Activated effector memory CD4-positive, alpha-beta T cell treated with anti-CD3 and anti-CD28 coated beads, Interleukin-2, amount 50 U/mL, for 16 hours (primary cell): ENCODE measurements at places on chromosomes 2 and 18.
A peak's percentile ranks its signal among the peaks of the same experiment; 100 is the strongest.

- DNase-seq: no peak
Measured at GRCh38 chr2:191187105-191187829, 36.5 kb upstream of the STAT4 start.

GRCh38 chr2:227406177-227407031 lies 18.7 kb upstream of the SCYGR1 start:
- DNase-seq: no peak

DNA sequence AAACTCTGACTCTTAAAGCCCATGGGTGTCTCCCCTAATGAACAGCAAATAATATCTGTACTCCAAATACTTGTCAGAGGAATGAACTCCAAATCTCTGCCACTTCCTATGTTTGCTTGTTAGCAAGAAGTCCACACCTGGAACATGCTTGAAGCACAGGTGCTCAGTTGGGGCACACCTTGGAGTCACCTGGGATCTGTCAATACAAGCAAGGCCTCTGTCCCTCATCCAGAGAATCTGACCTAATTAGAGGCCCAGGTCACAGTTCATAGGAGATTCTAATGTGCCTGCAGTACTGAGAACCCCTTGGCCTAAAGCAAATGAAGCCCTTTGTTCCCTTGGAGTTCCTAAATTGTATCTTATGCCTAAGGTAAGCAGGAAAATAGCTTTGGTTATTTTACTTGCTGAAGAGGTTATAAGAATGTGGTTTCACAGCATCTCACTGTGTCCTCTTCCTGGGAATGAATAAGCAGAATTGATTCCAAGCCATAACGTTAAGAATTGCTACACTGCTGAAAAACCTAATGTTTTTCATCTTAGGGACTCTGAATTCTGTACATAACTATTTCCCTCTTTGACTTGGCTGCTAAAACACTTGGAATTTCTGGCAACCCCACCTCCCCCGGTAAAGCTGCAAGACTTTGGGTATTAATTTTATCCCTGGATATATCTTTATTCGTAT lies 113.4 kb downstream of the PIEZO2 start:
- no peak for DNase-seq

DNA sequence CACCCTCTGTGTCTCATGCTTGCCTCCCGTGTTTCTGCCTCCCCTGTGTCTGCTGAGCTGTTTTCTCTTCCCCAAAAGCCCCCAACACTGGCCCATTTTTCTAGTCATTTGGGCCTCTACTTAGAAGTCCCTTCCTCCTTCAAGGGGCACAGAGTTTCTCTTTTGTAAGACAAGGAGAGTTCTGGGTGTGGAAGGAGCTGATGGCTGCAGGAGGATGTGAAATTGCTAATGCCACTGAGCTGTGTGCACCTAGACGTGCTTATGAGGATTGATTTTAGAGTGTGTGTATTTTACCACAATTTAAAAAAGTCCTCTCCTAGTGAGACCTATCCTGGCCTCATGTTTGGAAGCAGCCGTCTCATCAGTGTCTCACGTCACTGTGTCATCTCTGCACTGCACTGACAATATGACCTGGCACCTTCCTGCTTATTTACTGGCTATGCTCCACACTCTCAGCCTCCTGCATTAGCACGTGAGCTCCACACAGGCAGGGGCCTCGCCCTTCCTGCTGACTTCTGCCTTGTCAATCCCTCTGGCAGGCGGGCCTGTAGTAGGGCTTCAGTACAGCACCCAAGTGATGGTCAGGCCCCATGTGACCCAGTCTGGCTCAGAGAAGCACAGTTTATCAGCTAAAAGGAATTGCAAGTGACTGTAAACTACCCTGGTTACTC lies 8.0 kb upstream of the MBP start:
- peak; percentile 80 for DNase-seq

- DNase-seq: no peak
Measured at GRCh38 chr2:165679621-165680020, 114.4 kb downstream of the GALNT3 start.

DNA sequence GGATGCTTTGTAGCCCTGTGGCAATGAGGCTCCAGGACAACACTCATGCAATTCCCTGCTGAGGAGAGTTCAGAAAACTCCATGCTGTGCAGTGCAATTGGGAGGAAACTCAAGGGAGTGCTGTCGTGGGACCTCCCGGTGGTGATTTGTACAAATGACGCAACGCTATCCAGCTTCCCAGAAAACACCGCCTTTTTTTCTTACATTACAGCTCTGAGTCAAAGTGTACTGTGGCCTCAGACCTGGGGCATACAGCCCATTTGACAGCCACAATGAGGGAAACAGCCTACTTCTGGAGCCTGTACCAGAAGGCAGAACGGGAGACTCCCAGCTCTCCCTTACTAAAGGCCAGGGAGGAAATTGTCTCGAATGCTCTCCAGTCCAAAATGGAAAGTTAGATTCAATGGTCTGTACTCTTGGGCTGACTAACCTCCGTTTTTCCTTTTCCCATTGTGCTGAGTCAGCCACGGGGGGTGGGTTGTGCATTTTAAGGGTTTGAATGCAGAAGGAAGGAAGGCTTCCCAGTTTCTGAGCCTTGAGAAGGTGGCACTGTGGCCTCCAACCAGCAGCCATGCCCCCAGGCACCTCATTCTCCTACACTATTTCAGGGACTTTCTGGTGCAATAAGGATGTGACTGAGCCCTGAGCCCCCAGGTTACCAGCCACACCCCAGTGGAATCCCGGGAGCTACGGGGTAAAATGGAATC lies 16.4 kb upstream of the CYP1B1 start:
- no peak for DNase-seq

DNA sequence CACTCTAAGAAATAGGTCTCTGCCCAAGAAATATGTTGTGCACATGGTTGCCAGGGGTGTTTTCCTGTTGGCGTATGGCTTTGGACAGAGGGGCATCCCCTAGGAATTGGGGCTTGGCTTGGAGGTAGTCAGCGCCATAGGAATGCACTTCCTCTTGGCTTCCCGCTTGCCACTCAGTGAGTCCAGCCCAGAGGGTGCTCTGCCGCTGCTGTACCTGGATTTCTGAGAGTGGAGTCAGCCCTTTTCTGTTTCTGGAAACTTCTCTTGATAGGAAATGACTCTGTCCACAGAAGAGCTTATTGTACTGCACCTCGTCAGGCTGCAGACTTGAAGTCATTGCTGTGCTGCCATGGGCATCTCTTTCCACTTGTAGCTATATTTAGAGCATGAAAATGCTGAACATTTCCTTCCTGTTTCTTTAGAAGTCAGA lies 116.7 kb upstream of the MGAT5 start:
- DNase-seq: no peak

DNA sequence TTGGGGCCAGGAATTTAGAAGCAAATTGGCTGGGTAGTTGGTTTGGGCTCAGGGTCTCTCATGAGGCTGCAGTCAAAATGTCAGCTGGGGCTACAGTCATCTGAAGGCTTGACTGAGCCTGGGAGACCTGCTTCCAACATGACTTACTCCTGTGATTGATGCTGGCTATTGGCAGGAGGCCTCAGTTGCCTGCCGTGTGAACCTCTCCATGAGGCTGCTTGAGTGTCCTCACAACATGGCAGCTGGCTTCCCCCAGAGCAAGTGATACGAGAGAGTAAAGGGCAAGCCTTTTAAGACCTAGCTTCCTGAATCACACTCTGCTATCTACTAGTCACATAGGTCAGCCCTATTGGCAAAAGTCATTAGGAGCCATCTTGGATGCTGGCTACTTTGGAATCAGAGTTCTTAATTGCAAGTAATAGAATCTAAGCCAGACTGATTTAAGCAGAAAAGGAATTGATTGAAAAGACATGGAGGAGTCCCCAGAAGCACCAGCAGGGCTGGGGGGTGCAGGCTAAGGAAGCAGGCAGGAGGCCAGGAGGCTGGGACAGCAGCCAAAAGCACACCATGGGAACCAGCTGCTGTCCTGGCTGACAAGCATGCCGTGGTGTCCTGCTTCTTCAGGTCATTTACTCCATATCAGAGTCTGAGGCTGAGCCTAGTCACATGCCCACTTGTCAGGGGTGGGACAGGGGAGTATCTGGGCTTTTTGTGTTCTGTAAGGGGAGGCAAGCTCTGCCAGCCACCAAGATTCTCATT lies 7.8 kb upstream of the GIGYF2 start:
- DNase-seq: peak; percentile 27

- no peak for DNase-seq
Measured at GRCh38 chr2:195507447-195508138, 149.4 kb upstream of the SLC39A10 start.

DNA sequence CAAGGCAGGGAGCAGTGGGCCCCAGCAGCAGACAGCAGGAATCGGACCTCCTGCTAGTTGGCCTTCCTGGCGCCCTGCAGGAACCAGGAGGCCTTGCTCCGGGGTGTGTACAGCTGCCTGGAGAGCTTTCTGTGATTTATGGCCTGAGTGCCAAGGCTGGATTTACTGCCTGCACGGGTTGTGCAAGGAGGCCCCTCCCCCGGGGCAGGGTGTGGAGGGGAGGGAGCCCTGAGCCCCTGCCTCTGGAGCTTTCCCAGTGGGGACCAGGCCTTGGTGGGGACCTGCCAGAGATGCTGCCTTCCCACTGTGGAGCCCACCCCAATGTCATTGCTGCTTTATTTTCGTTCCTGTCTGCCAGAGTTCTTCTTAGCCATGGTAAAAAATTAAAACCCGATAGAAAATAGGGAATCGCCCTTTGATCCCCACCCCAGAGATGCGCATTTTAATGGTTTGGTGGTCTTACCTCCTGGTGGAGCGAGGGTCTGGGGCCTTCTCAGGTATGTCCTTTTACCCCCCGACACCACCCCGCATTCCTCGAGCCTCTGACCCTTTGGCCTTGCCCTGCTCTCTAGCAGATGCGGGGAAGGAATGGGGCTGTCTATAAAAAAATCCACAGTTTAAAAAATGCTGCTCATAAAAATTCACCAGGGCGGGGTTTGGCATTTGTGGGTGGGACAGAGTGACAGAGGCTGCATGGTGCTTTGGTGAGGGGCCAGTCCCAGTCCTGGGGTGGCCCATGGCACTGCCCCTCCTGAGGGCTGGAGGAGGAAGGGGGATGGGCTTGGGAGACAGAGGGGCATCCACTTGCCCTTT lies 6.9 kb upstream of the RALB start:
- no peak for DNase-seq

DNA sequence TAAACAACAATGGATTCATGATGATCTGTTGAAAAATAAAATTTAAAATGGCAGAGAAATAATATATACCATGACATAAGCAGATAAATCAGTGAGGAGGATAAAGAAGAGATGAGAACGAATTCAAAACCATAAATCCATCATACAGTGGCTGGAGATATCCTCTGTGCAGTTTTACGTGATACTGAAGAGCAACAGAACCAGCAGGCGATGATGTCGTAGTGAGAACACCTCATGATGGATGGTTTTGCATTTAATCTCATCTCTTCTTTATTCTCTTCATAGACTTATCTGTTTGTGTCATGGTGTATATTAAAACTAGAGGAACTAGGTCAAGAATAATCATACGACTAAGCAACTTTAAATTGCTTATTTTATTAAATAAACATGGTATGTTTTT lies 56.3 kb downstream of the TNFRSF11A start:
- DNase-seq: no peak

- DNase-seq: peak; percentile 72
Measured at GRCh38 chr2:224982910-224983711, 59.2 kb downstream of the DOCK10 start.

- DNase-seq: no peak
Measured at GRCh38 chr2:33131749-33132148, 185.0 kb downstream of the LTBP1 start.

DNA sequence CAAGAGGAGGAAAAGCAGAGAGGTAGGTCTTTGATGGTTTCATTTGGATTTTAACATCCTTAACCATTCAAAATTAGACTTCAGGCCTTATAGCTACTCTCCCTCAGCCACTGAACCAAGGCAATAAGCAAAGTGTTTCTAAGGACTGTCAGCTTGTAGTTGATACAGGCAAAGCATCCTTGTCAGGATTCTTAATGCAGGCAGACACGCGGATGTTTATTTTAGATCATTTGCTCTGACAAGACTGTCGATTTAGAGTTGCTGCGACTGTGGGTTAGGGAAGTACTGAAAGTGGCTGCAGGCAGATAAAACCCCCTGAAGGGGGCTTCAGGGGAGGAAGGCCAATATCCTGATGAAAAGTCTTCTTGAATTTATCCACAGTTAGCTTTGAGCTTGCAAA lies 46.6 kb downstream of the CDH20 start:
- DNase-seq: no peak

GRCh38 chr2:159226059-159226461 lies 60.4 kb downstream of the WDSUB1 start:
- no peak for DNase-seq

DNA sequence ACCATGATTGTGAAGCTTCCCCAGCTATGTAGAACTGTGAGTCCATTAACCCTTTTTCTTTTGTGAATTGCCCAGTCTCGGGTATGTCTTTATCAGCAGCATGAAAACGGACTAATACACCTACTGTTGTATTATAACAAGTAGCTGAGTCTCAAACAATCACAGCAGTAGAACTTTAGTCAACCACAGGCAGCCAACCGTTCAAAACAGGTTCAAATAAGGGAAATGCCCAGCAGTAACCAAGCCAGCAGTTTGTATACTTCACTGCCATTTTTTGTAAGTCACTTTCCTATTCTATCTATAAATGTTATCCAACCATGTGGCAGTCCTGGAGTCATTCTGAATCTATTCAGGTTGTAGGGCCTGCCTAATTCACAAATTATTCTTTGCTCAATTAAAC lies 1560.6 kb upstream of the SLC39A10 start:
- no peak for DNase-seq

DNA sequence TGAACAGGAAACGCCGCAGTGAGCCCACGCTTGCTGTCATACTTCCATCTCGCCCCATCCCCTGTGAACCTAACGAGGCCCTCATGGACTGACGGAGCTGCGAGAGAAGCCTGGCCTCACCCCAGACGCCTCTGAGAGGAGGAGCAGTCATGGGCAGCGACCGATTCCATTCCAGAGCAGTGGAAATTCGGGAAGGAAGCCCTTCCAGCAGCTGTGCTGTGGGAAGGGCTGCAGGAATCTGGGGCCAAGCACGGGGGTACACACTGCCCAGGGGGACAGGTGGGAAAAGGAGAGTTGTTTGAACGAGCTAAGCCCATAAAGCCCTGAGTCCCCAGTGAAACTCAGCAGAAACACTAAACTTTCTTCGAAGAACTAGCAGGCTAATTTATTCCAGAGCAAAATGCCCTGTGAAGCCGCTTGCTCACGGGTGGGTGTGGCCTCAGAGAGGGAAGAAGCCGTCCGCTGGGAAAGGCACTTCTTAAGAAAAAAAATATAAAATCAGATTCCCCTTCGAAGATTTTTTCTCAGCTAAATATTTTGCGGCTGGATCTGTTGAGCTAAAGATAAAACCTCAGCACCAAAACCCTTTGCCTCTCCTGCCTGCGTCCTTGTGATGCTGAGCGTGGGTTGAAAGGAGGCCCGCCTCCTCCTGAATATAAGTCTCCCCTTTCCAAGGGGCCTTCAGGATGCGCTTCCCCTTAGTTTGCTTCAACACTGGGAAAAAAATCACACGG lies 38.2 kb downstream of the ANKMY1 start:
- DNase-seq: peak; percentile 34

- no peak for DNase-seq
Measured at GRCh38 chr2:73862987-73863386, 29.8 kb upstream of the ACTG2 start.
